Psoas muscle (tissue), 8 donors: ENCODE measurements at places on chromosomes 4 and X. TPM values are rescaled to one million over a fixed set of nuclear protein-coding genes. Genes with fewer than 3 reads are reported as not detected.

Gene PDK3
- total RNA-seq = 1.7 TPM

Gene TEX13D
- not detected for total RNA-seq

Gene SMIM43
- not detected for total RNA-seq

Gene CXCL11
- total RNA-seq = not detected

Gene MAPK10
- 7.6 TPM for total RNA-seq

Gene SLITRK2
- total RNA-seq = 0.02 TPM

Gene SMS
- total RNA-seq = 52.9 TPM

Gene MMRN1
- total RNA-seq = 1.8 TPM

DNA sequence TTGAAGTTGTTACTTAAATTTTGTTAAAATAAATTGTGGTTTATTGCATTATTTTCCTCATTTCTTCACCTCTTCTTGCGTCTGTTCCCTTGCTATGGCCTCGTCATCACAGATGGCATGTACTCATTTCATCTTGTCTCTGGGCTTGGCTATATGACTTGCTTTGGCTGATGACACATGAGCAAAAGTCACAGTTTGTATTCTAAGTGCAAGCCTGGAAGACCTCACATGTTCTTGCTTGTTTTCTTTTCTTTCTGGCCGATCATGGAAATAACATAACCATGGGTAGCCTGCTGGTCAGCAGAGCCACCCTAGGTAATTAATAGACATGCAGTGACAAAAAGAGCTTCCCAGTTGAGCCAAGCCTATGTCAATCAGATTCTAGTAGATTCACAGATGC is 527.9 kb downstream of the SPRY1 start:
- no peak for DNase-seq
- H3K27me3 ChIP-seq = no peaks in the 10 kb centered on the region
- no peak overlapping the region for H3K27ac ChIP-seq
- H3K4me1 ChIP-seq = peaks cover 4% of the 10 kb centered on the region

DNA sequence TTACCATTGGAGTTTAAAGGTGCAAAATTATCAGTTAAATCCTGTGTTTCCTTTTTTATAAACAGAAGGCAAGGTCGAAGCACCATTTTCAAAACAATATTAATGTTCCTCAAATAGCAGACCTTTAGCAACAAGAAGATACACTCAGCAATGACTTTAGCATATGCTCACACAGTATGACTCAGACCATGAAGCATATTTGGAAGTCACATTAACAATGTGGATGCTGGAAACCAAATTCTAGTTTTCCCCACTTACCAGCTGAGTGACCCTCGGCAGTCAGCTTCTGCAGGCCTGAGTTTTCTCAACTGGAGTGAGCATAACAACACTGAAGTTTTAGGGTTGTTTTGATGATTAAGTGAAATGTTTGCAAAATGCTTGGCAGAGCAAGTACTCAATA is 130.5 kb downstream of the ANK2 start:
- no peaks in the 10 kb centered on the region for H3K36me3 ChIP-seq
- peak overlapping the region; percentile 76 for H3K27ac ChIP-seq
- H3K4me3 ChIP-seq = peak overlapping the region; percentile 29

DNA sequence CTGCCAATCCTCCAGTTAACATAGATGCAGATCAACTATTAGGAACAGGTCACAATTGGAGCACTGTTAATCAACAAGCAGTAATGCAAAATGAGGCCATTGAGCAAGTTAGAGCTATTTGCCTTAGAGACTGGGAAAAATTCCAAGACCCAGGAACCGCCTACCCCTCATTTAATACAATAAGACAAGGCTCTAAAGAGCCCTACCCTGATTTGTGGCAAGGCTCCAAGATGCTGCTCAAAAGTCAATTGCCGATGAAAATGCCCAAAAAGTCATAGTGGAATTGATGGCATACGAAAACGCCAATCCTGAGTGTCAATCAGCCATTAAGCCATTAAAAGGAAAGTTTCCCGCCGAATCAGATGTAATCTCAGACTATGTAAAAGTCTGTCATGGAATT is 20.5 kb upstream of the TRIM61 start:
- H3K36me3 ChIP-seq = no peaks in the 10 kb centered on the region
- no peak for DNase-seq
- no peak overlapping the region for H3K27ac ChIP-seq
- H3K4me1 ChIP-seq = no peaks in the 10 kb centered on the region
- H3K27me3 ChIP-seq = no peaks in the 10 kb centered on the region

DNA sequence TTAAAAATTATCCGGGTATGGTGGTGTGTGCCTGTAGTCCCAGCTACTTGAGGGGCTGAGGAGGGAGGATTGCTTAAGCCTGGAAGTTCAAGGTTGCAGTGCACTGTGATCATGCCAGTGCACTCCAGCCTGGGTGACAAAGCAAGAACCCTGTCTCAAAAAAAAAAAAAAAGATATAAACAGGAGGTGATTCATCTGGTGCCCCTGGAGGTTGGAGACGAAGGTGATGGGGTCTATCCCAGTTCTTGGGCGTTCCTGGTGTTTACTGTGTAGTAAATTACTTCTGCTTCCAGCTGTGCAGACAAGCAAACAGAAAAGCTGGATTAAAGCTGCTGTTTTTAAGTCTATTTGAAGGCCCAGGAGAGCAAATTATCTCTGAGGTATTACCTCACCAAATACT is 19.9 kb downstream of the GPKOW start:
- H3K4me1 ChIP-seq = no peaks in the 10 kb centered on the region
- H3K27ac ChIP-seq = no peak overlapping the region
- no peak overlapping the region for H3K4me3 ChIP-seq
- H3K36me3 ChIP-seq = no peaks in the 10 kb centered on the region
- DNase-seq = no peak

- DNase-seq = no peak
- H3K36me3 ChIP-seq = no peaks in the 10 kb centered on the region
- H3K27ac ChIP-seq = no peak overlapping the region
- no peaks in the 10 kb centered on the region for H3K27me3 ChIP-seq
- no peak overlapping the region for H3K4me3 ChIP-seq
- H3K4me1 ChIP-seq = no peaks in the 10 kb centered on the region
These were observed 34.7 kb downstream of the IRS4 start for GRCh38 chrX:108701633-108702032.

DNA sequence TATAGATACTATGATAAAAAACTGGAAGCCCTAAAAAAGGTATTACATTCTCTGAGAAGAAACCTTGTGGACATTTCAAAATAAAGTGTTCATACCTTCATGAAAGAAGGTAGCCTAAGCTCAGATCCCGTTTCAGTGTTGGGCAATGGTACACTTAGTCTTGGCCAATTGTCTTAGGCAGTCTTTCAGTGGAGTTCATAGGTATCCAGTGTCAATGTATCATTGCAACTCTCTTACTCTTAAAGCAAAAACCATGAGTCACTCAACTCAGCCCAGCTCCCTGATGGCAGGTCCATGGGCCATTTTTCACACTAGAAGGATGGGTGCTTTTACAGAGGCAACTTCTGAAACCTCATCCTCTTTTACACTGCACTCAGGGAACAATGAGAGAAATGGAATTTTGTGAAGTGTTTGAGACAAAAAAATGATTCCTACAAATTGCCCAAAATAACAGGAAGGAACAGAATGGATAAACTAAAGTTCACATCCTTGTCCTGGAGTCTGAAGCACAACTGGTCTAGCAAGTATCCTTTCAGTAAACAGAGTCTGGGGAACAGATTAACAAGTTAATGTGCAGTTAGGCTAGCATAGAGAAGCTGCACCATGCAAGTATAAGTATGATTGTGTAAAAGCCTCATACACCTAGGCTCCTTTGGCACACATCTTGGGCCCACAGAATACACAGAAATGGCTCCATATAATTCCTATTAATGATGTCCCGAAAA is 7.0 kb upstream of the ZNF827 start:
- H3K36me3 ChIP-seq = no peaks in the 10 kb centered on the region
- H3K27me3 ChIP-seq = peaks cover 2% of the 10 kb centered on the region
- H3K4me1 ChIP-seq = peaks cover 14% of the 10 kb centered on the region
- DNase-seq = no peak
- peak overlapping the region; percentile 64 for H3K27ac ChIP-seq

DNA sequence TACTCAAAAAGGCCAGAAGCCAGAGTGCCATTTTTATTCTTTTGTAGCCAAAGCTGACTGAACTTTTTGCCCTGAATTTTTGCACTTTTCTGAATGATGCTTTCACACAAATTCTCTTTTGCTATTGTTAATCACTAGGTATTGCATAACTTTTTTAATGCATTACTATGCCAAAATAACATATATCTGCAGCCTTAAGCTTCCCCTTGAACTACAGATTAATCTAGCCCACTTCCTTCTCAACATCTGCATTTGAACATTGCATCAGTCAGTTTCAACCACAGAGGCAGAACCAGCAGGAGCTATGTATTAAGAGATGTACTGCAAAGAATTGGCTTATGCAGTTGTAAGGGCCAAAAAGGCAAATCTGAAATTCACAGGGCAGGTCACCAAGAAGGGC is 197.6 kb upstream of the GYPA start:
- no peak overlapping the region for H3K4me3 ChIP-seq
- H3K4me1 ChIP-seq = no peaks in the 10 kb centered on the region
- H3K27me3 ChIP-seq = no peaks in the 10 kb centered on the region
- DNase-seq = no peak
- no peak overlapping the region for H3K27ac ChIP-seq

GRCh38 chrX:40446921-40447320 is 133.8 kb upstream of the ATP6AP2 start:
- H3K4me1 ChIP-seq = no peaks in the 10 kb centered on the region
- no peaks in the 10 kb centered on the region for H3K27me3 ChIP-seq

GRCh38 chr4:61853041-61853440 is 652.9 kb downstream of the ADGRL3 start:
- no peak overlapping the region for H3K27ac ChIP-seq
- DNase-seq = no peak
- no peak overlapping the region for H3K4me3 ChIP-seq
- no peaks in the 10 kb centered on the region for H3K4me1 ChIP-seq
- no peaks in the 10 kb centered on the region for H3K36me3 ChIP-seq

DNA sequence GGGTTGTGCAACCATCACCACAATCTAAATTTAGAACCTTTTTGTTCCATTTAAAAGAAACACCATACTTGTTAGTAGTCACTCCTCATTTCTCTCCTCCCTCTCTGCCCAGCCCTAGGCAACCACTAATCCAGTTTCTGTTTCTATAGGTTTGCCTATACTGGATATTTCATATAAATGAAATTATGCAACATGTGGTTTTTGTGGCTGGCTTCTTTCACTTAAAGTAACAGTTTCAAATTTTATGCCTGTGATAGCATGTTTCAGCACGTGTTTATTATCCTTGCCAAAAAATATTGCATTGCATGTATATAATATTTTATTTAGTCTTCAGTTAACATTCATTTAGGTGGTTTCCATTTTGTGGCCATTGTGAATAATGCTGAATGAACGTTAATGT is 437.6 kb downstream of the IL1RAPL1 start:
- H3K4me1 ChIP-seq = no peaks in the 10 kb centered on the region
- H3K36me3 ChIP-seq = no peaks in the 10 kb centered on the region
- H3K27me3 ChIP-seq = no peaks in the 10 kb centered on the region

GRCh38 chr4:104868958-104869357 is 277.7 kb upstream of the TET2 start:
- H3K27ac ChIP-seq = no peak overlapping the region
- DNase-seq = no peak
- H3K4me3 ChIP-seq = no peak overlapping the region
- H3K27me3 ChIP-seq = no peaks in the 10 kb centered on the region
- no peaks in the 10 kb centered on the region for H3K36me3 ChIP-seq

DNA sequence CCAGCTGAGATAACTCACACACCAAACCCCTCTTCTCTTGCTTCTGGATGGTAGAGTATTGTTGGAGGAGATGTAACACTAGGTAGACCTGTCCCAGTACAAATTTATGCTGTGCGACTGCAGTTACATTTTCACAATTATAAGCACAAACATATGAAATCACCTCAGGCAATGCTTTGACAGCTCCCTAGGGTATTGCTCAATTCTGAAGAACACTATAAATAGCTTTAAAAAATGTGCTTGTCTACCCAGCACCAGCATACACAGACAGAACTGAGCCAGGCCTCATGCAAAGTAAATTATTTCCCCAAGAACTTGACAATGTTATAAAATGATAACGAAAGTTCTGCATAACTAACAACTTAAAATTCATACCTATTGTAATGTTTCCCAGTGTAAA is 1999.1 kb upstream of the ADGRL3 start:
- H3K36me3 ChIP-seq = no peaks in the 10 kb centered on the region
- no peak overlapping the region for H3K27ac ChIP-seq
- no peak for DNase-seq

GRCh38 chrX:79412972-79413371 is 45.8 kb upstream of the ITM2A start:
- no peaks in the 10 kb centered on the region for H3K4me1 ChIP-seq
- no peaks in the 10 kb centered on the region for H3K36me3 ChIP-seq
- H3K27ac ChIP-seq = no peak overlapping the region
- peak overlapping the region; percentile 45 for H3K4me3 ChIP-seq

DNA sequence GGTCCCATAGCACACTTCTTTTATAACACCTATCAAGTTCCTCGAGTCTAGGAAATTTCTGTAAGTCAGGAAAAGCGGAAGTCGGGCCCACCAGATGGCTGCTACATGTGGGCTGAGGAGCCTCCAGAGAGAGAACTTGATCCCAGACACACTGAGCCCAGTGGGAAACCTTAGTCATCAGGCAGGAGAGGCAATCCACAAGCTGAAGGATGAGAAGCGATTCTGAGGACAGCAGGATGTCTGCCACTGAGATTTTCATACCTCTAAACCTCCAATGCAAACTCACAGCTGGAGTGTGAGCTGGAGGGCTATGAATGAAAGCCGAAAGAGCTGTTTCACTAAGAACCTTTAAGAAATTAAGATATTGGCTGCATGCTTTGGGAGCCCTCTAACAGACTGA is 52.6 kb upstream of the PDHA1 start:
- no peaks in the 10 kb centered on the region for H3K27me3 ChIP-seq
- DNase-seq = no peak
- H3K36me3 ChIP-seq = no peaks in the 10 kb centered on the region
- H3K4me3 ChIP-seq = no peak overlapping the region

DNA sequence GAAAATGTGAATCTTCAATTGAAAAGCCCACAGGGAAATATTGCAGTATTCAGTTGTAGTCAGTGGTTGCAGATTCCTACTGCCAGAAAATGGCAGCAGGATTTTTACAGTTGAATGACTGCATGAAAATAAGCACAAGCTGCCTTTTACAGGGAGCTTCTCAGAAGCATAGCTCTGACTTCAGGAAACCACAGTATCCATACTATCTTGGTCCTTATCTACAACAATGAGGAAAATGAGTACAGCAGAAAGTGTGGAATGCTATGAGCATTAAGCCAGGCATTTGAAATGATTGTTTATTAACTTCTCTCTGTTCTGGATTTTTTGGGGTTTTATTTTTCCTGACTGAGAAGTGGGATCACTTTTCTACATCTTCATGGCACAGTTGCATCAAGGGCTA is 34.6 kb upstream of the PRRG1 start:
- no peaks in the 10 kb centered on the region for H3K4me1 ChIP-seq
- no peaks in the 10 kb centered on the region for H3K36me3 ChIP-seq
- no peak overlapping the region for H3K4me3 ChIP-seq
- H3K27ac ChIP-seq = no peak overlapping the region
- peaks cover 3% of the 10 kb centered on the region for H3K27me3 ChIP-seq

- no peak for DNase-seq
- H3K4me1 ChIP-seq = no peaks in the 10 kb centered on the region
- no peak overlapping the region for H3K27ac ChIP-seq
- H3K27me3 ChIP-seq = no peaks in the 10 kb centered on the region
- H3K4me3 ChIP-seq = no peak overlapping the region
These were observed 19.1 kb downstream of the GALNT7 start for GRCh38 chr4:173187732-173188131.
